Activated T-cell treated with anti-CD3 and anti-CD28 coated beads, Interleukin-2, amount 50 U/mL, for 48 hours (primary cell): ENCODE measurements at places on chromosomes 13 and 19.

GRCh38 chr19:44367024-44367423, 10.5 kb upstream of the ZNF112 start:
- no peak for DNase-seq

GRCh38 chr19:10478903-10479384, 24.2 kb downstream of the KEAP1 start:
- peak; percentile 92 for DNase-seq

GRCh38 chr13:74184283-74184682, 50.1 kb upstream of the KLF12 start:
- no peak for DNase-seq

DNA sequence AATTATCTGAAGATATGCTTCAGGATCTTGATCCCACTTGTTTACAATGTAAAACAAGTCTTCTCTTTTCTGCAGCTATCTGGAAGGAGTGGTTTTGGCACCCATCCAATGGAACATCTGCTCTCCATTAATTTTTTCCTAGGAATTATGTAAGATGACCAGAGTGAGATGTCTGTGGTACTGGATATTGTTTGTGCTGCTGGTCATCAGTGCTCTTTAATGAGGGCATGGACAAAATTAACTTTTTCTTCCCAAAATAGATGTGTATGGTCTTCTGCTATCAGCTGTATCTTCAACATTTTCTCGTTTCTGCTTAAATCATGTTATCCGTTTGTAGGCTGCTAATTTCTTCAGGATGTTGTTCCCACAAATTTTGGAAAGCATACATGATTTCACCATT, 415.4 kb upstream of the KLHL1 start:
- DNase-seq: no peak
